ENCODE measurements at places on chromosomes 2 and 18.

DNA sequence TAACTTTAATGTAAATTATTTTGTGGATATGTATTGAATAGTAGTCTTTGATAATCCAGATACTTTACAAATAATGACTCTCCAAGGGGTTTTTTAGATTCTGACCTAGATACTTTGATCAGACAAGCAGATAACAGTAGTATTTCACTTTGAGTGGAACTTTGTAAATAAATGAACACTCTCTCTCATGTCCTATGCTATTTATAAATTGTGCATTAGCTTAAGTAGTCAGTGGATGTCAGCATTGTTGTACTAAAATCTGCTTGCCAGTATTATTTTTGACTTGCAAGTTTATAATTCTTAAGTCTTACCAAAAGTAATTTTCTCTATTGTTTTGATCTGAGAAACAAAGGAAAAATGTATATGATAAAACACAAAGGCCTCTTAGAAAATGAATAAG lies 1113.1 kb upstream of the NRXN1 start:
- DNase-seq, result no peak

- no peak for DNase-seq
Observed at GRCh38 chr2:129431881-129432280, 547.6 kb upstream of the RAB6C start.

DNA sequence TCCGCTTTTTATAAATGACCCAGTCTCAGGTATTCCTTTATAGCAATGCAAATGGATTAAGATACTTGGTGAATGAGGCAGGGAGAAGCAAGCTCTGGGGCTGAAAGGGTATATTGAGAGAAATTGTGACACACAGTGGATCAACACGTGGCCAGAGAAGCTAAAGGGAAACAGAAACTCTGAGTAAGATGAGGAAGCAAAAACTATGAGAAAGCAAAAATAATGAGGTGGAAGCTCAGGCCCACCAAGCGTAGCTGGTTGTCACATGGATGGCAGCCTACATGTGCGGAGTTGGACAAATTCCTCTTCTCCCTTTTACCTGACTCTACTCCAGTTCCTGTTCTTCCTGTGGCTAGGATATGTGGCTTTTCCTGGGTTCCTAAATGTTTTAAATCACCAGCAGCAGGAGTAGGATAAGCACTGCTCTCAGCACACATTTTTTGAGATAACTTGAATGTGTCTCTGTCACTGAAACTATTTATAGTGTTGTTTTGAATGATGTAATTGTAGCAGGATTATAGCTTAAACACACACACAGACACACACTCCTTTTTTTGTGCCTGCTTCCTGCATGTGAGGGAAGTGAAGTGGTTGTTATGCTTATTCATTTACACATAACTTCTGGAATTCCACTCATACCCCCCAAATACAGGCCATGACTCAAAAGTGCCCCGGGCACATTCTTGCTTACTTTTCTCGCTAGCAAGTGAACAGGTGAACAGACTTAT lies 30.1 kb upstream of the EPC2 start:
- DNase-seq, result peak; percentile 6

DNA sequence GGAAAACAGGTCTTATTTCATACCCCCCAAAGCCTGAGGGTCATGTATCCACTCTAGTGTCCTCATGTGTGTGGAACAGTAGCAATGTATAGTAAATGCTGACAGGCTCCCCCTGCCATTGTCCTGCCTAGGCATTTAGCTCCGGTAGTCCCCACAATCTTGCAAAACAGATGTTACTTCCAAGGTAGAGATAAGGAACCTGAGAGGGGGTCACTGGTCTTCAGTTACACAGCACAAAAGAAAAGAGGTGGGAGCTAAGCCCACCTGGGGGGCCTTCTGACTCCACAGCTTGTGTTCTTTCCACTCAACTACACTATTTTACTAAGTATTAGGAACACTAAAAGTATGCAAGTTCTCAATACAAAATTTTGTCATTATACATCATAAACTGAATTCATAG lies 17.4 kb upstream of the FECH start:
- no peak for DNase-seq

GRCh38 chr2:80330527-80331450 lies 26.2 kb upstream of the LRRTM1 start:
- DNase-seq, result no peak
